Activated CD4-positive, alpha-beta T cell treated with anti-CD3 and anti-CD28 coated beads, Interleukin-2, Interleukin-4, amounts not matched to agents 100 ng/mL and 50 ng/mL, durations not matched to agents 16 hours and 8 hours (primary cell): ENCODE measurements at places on chromosomes 1 and 21.

- DNase-seq = peak; percentile 43
These were observed 112.1 kb downstream of the HIVEP3 start for GRCh38 chr1:41806472-41807155.

- no peak for DNase-seq
These were observed 361.4 kb upstream of the PTBP2 start for GRCh38 chr1:96360036-96360795.

- peak; percentile 74 for DNase-seq
These were observed 1.0 kb downstream of the APOBEC4 start for GRCh38 chr1:183652107-183652506.

- DNase-seq = no peak
These were observed 118.8 kb downstream of the DPYD start for GRCh38 chr1:97802011-97802410.

DNA sequence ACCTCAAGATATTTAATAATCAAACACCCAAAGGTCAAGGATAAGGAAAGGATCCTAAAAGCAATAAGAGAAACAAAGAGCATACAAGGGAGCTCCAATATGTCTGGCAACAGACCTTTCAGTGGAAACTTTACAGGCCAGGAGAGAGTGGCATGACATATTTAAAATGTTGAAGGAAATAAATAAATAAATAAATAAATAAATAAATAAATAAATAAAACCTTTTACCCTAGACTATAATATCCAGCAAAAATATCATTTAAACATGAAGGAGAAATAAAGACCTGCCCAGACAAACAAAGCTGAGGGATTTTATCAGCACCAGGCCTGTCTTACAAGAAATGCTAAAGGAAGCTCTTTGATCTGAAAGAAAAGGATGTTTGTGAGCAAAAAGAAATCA is 367.8 kb upstream of the PBX1 start:
- no peak for DNase-seq

- DNase-seq = no peak
These were observed 4.3 kb downstream of the AMPD1 start for GRCh38 chr1:114691061-114691460.

GRCh38 chr1:24235921-24236788 is 49.1 kb upstream of the IFNLR1 start:
- DNase-seq = peak; percentile 33

DNA sequence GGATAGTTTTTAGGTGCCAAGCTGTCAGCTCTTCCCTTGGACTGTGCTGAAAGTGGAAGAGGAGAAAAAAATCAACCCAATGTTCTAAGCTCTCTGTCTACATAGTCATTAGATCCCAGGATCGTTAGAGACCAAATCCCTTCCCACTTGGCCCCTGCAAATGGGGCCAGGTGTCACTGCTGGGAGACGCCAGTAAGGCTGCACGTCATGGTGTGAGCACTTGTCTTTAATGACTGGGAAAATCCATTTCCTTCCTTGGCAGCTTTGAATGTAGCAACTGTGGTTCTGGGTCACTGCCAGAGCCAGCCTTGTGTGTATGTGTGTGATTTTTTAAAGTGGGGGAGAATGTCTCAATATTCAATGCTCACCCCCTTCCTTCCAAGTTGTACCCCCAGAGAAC is 59.9 kb downstream of the MAN1C1 start:
- DNase-seq = no peak

- no peak for DNase-seq
These were observed 603.5 kb upstream of the NEGR1 start for GRCh38 chr1:72885841-72886240.

- no peak for DNase-seq
These were observed 10.9 kb upstream of the AGPAT3 start for GRCh38 chr21:43853851-43854772.

- peak; percentile 71 for DNase-seq
These were observed 56.6 kb upstream of the RPL11 start for GRCh38 chr1:23634840-23635651.

DNA sequence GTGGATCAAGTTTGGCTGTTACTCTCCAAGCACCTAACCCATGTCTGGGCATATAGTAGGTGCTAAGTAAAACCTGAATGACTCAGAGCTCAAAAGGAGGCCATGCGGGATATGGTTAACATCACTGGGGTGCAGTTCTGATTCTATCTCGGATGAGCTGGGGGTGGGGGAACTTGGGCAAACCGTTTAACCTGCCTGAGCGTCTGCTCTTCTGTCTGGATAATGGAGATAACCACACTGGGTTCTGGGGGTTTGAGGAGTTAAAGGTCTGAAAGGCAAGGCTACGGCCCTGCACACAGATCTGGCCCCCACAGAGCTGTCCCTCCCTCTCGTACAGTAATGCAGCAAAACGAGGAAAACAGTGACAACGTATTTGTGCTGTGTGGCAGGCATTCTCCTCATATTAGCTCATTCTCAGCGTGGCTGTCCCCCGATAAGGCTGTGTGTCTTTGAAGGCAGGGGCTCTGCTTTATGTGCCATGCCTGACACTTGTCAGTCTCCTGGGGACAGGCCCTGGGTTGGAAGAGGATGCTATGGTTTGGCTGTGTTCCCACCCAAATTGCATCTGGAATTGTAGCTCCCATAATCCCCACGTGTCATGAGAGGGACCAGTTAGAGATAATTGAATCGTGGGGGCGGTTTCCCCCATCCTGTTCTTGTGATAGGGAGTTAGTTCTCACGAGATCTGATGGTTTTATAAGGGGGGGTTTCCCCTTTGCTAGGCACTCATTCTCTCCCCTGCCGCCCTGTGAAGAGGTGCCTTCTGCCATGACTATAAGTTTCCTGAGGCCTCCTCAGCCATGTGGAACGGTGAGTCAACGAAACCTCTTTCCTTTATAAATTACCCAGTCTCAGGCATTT is 6.8 kb upstream of the ALDH4A1 start:
- no peak for DNase-seq

- DNase-seq = no peak
These were observed 46.4 kb upstream of the DISP3 start for GRCh38 chr1:11432526-11432925.

DNA sequence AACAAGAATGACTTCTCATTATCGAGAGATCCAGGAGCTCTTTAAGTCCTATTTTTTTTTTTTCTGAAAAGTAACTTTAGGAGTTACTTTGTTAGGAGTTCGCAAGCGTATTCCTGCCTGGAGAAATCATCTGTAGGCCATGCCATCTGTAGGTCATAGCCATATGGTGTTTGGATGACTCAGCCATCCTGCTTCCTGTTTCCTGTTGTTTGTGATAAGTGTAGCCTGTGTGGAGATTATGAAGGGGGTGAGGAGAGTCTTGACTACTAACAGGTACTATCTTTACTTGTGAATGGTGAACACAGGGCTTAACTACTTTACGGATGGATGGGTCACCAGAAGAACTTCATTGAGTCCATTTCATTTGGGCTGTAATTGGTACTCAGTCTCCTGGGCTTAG is 327.2 kb downstream of the PTPRU start:
- no peak for DNase-seq

DNA sequence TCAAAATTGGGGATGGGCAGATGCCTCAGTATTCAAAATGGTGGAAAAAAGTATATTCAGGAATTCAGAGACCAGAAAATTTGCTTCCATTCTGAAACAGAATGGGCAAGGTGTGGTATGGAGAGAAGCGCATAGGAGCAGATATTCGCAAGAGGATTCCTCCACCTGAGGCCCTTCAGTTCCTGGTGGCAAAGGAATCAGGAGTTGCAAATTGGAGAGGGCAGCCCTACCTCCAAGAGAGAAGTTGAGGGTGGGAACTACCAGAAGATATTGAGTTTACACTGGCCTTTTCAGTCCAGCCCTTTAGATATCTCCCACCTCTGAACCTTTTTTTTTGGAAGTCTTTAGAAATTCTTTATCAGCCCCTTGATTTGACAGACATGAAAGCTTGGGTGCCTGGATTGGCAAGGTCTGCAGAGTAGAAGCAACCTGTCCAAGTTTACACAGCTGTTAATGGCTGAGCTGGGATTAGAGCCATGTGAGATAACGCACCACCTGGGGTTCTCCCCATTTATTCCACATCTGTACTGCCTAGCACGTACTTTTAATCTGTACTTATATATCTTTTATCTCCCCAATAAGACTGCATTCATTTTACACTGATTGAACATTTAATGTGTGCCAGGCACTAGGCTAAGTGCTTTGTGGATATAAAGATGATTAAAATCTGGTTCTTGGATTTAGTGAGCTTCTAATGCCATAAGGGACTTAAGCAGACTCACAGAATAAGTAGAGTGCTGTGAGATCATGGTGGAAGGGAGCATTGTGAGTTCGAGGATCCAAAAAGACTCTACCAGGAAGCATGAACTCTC is 99.5 kb downstream of the NGF start:
- DNase-seq = no peak

- DNase-seq = no peak
These were observed 18.6 kb downstream of the S100A7A start for GRCh38 chr1:153434746-153435455.

- DNase-seq = no peak
These were observed 310.3 kb upstream of the VAMP3 start for GRCh38 chr1:7460807-7461206.

- no peak for DNase-seq
These were observed 50.6 kb upstream of the PAX7 start for GRCh38 chr1:18580047-18580446.

GRCh38 chr1:182109771-182110170 is 48.3 kb upstream of the ZNF648 start:
- DNase-seq = no peak

- no peak for DNase-seq
These were observed at the start of gene SLC37A1 for GRCh38 chr21:42513151-42513984. Gene SLC37A1, plus strand, starts transcription at chr21:42513852. Its CDS starts 4,603 bp downstream, at chr21:42518455.

DNA sequence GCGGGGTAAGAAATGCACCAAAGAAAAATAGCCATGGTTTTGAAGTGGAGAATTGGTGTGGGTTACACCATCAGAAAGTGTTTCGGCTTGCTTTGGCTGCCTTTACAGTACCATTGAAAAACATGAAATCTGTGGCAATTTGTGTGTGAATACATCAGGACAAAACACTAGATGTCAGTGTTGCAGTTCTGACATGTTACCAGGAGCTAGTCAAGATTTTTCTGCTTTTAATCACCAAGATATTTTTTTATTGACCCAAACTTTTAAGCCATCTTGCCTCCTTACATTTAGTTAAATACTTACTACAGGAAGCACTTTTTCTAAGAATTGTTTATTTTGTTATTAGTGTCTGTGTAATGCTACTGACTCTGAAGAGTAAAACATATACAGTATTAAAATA is 14.3 kb downstream of the RRP15 start:
- peak; percentile 38 for DNase-seq

DNA sequence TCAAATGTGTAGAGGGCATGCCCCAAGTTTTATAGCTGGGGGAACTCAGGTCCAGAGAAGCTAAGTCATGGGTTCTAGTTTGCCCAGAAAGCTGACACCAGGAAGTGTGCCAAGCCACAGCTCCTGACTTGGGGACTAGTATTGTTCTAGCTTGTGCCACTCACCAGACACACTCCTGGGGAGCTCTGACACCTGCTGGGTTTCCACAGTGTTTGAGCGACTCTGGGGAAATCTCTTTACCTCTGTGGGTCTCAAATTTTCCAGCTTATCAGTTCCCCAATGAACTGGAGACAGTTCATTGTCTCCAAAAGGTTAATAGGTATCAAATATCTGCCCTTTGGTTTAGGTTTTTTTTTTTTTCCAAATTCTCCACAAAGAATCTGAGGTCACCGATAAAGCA is 4.2 kb downstream of the KISS1 start:
- no peak for DNase-seq

- DNase-seq = no peak
These were observed 31.0 kb downstream of the FBXO42 start for GRCh38 chr1:16321176-16321867.

- no peak for DNase-seq
These were observed at the start of gene FAAH for GRCh38 chr1:46394108-46394871. Gene FAAH, plus strand, starts transcription at chr1:46394317. Its CDS starts 32 bp downstream, at chr1:46394349.

- DNase-seq = no peak
These were observed 4.5 kb upstream of the SRSF10 start for GRCh38 chr1:23984417-23985186.

DNA sequence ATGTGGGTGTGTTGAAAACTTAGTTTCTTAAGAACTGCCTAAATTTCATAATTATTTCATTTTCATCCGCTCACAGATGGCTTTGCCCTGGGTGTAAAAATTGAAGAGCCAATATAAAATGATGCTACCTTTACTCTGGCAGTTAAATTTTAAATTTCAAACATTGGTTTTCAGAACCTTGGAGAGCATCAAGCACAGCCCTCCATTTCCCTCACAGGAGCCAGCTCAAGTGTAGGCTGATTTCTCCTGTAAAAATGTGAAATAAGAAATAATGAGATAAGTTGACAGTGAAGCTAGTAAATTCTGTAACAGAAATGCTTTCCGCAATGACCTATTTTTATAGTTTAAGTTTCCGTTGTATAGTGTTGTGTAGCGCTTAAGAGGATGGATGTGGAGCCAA is 53.9 kb upstream of the AKT3 start:
- DNase-seq = no peak

DNA sequence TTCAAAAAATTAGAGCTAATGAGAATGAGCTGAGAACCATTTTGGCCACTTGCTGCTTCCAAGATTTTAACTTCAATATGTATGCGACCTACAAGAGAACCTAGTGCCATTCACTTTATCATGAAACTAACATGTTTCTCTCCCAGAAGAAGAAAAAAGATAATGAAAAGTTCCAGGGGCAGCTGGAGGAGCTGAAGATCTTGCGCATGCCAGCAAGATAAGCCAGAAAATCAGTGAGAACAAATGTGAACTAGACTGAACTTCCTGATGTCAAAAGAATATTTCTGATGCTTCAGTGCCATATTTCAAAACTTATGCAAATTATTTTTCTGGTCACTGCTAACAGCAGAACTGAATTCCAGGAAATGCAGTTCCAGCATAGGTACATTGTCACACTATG is 1265.1 kb downstream of the BRINP3 start:
- no peak for DNase-seq

DNA sequence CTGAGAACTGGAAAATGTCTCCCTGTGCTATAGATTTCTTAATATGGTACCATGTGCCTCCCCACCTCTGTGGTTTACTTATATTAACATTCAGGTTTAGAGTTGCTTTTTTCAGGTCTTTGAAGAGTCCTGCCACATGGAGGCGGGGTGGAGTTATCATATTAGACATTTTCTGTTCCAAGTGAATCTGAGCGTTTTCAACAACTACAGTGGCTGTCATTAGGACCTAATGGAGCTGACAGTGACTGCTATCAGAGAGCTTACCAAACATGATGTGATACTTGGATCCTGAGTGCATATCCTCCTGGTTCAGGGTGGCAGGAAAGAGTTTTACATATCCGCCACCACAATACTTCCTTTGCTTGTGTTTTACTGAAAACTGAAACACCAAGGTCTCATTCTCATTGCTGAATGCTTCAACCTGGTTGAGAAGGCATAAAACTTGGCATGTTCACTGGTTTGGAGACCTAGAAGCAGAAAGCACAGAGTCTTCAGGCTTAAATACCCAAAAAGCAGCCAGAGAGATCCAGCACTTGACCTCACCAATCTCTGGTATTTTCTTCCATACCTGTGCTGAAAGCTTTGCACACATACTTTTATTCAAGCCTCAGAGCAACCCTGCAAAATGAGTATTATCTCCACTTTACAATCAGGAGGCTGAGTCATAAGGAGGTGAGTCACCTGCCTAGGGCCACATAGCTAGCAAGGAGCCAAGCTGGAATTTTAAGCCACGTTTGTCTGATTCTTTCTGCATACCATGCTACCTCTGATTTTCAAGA is 47.4 kb upstream of the OSBPL9 start:
- peak; percentile 81 for DNase-seq

GRCh38 chr1:93328809-93329760 is 16.6 kb upstream of the DR1 start:
- no peak for DNase-seq
